Colonic mucosa (tissue), 4 donors: ENCODE measurements at places on chromosomes 7 and 10. TPM values are rescaled to one million over a fixed set of nuclear protein-coding genes. Genes with fewer than 3 reads are reported as not detected.

HOXA1 gene
- total RNA-seq = 1.7 TPM

PCLO gene
- total RNA-seq = 6.9 TPM

OR6V1 gene
- total RNA-seq = not detected

FAM25C gene
- total RNA-seq = not detected

AKR1E2 gene
- 16.3 TPM for total RNA-seq

BTBD16 gene
- 0.40 TPM for total RNA-seq

DNA sequence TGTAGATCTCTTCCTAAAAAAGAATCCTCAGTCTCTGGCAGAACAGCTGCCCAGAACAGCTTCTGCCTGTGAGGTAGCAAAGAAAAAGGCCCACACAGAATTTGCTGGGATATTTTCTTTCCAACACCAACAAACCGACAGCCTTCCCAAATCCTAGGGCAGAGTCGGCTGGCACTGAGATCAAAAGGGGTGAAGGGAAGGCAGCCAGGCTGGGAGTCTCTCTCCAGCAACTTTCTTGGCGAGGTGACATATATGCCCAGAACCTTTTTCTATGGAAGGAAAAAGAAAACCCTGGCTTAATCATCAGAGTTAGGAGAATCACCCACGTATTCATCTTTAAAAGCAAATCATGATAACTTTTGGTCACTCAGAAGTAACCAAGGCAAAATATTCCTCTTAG is 279.6 kb downstream of the DNAJB6 start:
- no peak for DNase-seq

GRCh38 chr10:111360260-111360925 is 283.6 kb downstream of the ADRA2A start:
- DNase-seq = peak; percentile 31

- no peak for DNase-seq
Observed at GRCh38 chr7:38057829-38058228, 120.2 kb upstream of the STARD3NL start.

- DNase-seq = no peak
Observed at GRCh38 chr10:59944339-59944935, 38.1 kb upstream of the CCDC6 start.

- DNase-seq = no peak
Observed at GRCh38 chr10:74213019-74213418, 62.0 kb downstream of the ADK start.

DNA sequence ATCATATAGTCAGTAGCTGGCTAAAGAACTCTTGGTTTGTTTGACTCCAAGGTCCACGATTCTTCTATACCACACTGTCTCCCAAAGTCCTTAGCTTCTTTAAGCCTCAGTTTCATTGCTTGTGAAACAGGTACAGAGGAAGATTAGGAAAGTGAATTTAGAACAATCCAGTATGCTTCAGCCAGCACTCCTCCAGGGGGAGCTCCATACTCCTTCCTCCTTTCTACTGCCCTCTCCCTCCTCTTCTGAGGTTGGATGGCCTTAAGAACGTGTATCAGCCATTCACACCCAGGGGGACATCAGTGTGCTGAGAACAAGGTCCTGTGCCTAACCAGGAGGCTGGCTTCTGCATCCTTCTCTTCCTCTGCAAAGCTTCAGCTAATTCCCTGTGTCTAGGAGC is 54.8 kb upstream of the CALD1 start:
- DNase-seq = no peak

- DNase-seq = no peak
Observed at GRCh38 chr7:67856046-67856445, 859.4 kb downstream of the TYW1 start.

DNA sequence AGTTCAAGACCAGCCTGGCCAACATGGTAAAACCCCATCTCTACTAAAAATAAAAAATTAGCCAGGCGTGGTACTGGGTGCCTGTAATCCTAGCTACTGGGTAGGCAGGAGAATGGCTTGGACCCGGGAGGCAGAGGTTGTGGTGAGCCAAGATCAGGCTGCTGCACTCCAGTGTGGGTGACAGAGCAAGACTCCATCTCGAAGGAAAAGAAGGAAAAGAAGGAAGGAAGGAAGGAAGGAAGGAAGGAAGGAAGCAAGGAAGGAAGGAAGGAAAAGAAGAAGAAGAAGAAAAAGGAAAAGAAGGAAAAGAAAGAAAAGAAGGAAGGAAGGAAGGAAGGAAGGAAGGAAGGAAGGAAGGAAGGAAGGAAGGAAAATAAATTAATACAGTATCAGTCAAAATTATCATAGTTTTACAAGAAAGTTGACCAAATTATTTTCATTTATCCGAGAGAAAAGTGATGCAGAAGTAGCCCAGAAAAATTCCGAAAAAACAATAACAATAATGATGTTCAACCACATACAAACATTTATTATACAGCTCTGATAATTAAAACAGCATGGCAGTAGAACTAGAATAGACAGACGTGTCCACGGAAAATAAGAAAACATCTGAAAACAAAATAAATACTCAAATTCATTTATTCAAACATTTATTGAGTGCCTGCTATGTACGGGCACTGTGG is 292.4 kb upstream of the MKLN1 start:
- DNase-seq = no peak

- no peak for DNase-seq
Observed at GRCh38 chr10:66926841-66927240, 1.0 kb downstream of the LRRTM3 start.

DNA sequence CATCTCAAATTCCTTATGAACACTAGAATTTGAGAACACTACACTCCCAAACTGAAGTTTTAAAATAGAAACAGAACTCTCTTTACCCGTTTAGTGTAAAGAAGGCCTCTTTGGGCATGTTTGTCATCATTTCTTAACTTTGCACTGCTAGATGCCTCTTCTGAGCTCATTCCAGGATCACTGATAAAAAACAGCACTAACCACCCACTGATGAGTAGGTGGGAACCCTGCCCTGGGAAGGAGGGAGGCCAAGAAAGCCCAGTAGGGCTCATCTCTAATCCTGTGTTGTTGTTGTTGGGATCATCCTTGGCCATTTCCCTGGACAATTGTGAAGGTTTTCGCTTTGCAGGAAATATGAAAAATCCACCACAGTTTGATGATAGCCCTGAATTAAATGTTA is 68.2 kb downstream of the CUBN start:
- DNase-seq = no peak
